ENCODE measurements at places on chromosomes 11 and 22.

DNA sequence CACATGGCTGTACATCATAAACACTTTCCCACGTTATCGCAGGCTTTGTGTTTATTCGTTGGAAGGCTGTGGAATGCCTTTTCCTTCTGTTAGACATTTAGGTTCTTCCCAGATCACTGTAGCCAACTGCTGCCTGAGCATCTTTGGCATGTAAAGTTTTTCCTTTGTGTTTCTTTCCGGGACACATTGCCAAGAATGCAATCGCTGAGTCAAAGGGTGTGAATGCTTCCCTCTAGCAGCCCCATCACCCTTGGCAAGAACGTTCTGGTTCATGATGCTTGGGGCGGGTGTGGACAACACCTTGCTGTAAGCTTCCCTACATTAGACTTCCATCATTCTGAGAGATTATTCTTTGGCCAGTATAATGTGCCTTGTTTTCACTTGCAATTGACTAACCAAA lies 136.2 kb downstream of the OSBP2 start:
- no peak for DNase-seq

- no peak for DNase-seq
These were observed 60.5 kb downstream of the CEP164 start for GRCh38 chr11:117387992-117388755.

DNA sequence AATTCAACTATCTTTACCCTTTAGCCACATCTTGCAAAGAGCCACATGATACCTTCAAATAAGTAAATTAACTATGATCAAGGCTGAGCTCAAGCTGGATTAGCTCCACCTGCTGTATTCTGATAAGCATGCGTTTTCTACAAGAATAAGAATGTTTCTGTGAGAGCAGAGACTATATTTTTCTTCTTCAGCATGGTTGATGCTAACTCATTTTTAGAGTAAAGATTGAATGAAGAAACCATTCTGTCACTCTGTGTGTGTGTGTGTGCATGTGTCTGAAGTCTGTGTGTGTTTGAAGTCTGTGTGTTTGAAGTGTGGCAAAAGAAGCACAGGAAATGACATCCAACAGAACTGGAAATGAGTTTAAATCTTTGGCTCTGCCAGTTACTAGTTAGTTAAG lies 12.0 kb upstream of the LAYN start:
- no peak for DNase-seq

DNA sequence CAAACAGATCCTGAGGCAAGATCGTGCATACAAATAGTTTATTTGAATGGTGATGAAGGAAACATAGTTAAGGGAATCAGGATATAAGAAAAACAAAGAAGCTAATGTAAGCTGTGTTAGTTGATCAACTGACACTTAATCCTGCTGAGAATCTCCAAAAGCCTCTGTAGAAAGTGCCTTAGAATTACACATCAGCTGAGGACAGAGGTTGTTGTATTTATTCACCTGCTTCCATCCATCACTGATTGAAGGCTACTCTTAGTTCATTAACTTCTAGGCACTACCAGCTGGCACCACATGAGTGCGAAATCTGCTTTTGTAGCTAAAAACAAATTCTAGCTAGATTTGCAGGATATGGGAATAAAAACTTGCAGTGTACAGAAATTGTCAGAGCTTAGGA lies 1082.0 kb upstream of the CNTN5 start:
- no peak for DNase-seq

GRCh38 chr11:68979931-68980775 lies 633 bp downstream of the MRGPRD start:
- no peak for DNase-seq

- DNase-seq = no peak
These were observed 7.6 kb downstream of the SLC29A2 start for GRCh38 chr11:66363805-66364535.

GRCh38 chr11:127866109-127866508 lies 721.2 kb downstream of the ETS1 start:
- DNase-seq = no peak

- DNase-seq = no peak
These were observed 110.0 kb downstream of the KIRREL3 start for GRCh38 chr11:126890561-126890960.

DNA sequence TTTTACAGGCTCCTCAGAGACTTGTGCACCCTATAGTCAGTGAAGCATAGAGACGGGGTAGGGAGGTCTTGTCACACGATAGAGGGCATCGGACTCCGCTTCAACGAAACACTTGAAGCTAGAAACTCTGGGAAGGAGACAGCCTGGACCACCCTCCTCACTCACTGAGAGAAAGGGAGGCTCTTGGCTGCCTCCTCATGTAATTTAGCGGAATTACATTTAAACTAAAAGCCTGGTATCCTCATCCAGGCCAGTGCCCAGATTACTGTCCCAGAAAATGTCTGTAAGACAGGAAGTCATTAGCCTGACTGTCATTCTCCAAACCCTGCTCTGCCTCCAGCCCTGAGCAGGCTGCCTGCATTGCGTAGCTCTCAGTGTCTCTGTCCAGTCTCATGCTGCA lies 36.0 kb downstream of the TTLL1 start:
- no peak for DNase-seq

- no peak for DNase-seq
These were observed 16.5 kb upstream of the ETS1 start for GRCh38 chr11:128603752-128604414.

- DNase-seq = no peak
These were observed 126.4 kb upstream of the APOA1 start for GRCh38 chr11:116963813-116964212.

DNA sequence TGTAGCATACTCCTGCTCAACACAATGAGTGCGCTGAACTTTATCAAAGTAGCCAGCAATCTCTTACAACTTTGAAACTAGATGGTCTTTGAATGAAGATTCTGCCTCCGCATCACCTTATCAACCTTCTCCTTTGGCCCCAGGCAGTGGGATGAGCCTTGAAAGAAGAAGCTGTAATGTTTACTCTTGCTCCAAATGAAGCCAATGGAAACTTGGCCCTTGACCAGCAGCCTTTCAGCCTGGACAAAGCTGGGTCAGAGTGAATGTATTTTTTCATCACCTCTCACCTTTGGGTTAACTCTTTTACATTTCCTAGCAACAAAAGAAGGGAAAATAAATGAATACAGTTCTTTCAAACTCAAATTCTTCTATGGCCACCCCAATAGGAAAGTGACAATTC lies 359.1 kb downstream of the KCNA4 start:
- no peak for DNase-seq

DNA sequence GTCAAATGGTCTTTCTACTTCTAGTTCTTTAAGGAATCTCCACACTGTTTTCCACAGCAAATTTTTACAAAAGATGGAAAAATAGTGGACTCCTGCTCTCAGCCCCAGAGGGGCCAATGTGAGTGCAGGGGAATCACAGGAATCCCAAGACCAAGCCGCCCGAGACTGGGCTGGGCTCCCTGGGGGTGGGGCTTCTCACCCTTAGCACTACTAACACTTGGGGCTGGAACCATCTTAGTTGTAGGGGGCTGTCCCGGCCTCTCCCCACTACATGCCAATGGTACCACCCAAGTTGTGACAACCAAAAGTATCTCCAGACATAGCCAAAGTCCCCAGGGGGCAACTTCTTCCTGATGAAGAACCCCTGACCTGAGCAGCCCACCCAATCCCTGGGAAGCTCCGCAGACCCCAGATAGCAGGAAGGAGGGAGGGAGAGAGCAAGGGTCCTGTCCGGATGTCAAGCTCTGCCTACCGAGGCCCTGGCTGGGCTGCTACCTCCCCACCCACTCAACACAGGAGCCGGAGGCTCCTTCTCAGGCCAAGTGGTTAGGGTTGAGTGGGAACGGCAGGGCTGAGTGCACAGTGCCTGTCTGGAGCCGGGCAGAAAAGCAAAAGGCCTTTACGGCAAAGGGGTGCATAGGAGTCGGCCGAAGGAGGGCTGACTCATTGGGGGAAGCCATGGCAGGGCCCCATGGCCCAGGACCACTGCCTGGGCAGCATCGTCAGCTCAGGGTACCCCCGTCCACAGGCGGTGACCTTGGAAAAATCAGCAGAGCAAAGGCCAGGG lies 122.5 kb upstream of the FGF3 start:
- no peak for DNase-seq

DNA sequence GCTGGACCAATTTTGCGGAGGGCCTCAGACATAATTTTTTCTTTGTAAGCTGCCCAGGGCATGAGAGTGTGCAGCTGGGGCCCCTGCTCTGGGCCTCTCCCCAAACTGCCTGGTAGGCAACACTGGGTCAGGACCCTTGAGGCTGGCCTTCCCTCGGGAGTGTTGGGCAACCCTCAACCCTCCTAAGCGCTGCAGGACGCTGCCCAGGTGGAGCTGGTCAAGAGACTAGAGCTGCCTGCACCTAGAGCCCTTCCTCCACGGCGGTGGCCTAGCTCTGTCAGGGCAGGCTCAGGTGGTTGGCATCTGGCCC lies 505 bp upstream of the TMEM132A start:
- no peak for DNase-seq

DNA sequence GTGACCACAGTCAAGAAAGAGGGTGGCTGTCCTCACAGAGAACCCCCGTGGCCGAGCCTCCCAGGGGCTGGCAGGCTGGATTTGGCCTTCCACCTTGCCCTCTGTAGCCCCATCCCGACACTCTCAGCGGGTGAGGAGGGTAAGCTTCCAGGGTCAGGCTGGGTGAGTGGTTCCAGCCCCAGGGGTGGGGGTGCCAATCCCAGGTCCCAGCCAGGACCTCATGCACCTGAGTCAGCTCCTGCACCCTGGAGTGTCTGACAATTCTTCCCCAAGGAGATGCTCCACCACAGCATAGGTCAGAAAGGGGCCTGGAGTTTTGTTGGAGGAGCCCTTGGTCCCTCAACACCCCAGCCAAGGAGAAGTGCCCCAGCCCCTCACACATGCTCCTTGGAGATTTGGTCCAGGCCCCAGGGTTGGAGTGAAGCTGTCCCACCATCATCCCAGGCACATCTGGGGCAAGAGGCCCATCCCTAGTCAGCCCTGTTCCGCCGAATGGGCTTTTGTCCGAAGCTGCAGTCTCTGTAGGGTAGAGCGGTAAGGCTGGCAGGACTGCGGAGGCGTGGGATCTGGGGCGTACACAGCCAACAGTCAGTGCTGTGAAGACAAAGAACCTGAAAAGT lies 8.4 kb downstream of the LINC01488 start:
- no peak for DNase-seq

GRCh38 chr11:19345848-19346681 lies 105.3 kb upstream of the E2F8 start:
- DNase-seq = no peak

GRCh38 chr22:16603448-16603768 lies 10.8 kb upstream of the CCT8L2 start:
- no peak for DNase-seq

DNA sequence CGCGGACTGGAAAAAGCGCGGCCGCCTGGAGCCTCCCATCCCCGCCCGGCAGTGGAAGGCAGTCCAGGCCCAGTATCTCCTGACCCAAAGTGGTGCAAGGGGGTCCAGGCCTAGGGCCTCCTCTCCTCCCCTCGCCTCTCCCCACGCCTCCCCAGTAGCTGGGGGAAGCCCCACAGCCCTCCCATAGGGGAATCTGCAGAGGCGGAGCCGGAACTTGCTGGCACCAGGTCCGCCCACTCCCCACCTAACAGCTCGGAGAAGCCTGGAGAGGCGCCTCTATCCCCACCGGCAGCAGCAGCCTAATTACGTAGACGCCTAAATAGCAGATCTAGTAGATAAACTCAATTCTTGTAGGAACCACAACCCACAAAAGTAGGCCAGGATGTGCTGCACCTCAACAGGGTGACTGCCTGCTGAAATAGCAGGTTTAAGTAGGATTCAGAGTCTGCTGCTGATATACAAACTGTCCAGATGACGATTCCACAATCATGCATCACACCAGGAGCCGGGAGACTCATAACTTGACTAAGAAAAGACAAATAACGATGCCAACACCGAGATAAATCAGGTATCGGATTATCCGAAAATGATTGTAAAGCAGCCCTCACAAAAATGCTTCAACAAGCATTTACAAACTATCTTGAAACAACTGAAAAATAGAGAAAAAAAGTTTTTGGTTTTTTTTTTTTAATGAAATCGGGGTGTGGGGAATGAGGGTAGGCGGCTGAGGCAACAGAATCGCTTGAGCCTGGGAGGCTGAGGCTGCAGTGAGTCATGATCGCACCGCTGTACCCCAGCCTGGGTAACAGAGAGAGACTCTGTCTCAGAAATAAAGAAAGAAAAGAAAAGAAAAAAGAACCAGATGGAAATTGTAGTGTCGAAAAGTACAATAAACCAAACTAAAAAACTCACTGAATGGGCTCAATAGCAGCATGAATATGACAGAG lies 11.4 kb upstream of the BRD1 start:
- no peak for DNase-seq

DNA sequence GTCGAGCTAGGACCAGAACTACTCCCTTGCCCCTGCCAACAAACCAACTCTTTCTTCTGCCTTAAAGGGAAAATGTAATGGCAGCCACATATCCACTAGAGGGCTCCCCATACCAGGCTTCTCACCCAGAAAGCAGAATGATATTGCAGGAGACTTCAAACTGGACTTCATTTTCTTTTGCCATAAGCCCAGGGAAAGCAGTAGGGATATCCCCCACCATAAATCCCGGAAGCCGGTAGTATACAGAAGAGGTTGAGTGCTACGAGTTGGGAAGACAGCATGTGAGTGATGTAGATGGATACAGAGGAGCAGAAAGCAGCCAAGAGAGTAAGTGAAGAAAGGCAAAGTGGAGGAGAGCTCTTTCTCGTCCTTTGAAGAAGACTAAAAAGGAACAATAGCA lies 12.1 kb downstream of the PLAAT5 start:
- DNase-seq = no peak

- DNase-seq = no peak
These were observed 1.9 kb upstream of the SYT8 start for GRCh38 chr11:1832920-1833295.

GRCh38 chr22:37080438-37080837 lies 28.9 kb downstream of the KCTD17 start:
- no peak for DNase-seq

DNA sequence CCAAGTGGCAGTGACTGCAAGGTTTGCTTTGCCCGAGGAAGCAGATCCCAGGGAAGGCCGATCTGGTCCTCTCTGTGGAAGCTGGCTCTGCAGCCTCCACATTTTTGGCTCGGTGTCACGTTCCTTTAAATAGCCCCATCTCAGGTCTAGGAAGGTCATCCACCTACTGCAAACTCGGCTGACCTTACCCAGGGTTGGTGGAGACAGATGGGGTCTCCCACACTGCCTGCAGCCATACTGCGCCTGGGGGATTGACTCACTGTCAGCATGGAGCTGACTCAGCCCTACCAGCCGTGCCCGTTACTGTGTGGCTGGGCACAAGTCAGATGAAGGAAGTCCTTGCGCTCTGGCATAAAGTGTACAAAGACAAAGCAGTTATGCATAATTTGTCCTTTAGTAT lies 16.9 kb downstream of the CDPF1 start:
- DNase-seq = peak; percentile 33

GRCh38 chr22:48834404-48834803 lies 993.3 kb downstream of the BRD1 start:
- no peak for DNase-seq

- DNase-seq = no peak
These were observed 33.1 kb upstream of the CARS1 start for GRCh38 chr11:3090096-3090901.

Data from thoracic aorta (tissue), 2 donors.